T-helper 2 cell (primary cell): ENCODE measurements at places on chromosomes 12 and 14.

GRCh38 chr14:39668449-39668848 is 236.2 kb upstream of the FBXO33 start:
- DNase-seq, result no peak

- no peak for DNase-seq
Observed at GRCh38 chr12:32063796-32064195, 42.9 kb upstream of the BICD1 start.

DNA sequence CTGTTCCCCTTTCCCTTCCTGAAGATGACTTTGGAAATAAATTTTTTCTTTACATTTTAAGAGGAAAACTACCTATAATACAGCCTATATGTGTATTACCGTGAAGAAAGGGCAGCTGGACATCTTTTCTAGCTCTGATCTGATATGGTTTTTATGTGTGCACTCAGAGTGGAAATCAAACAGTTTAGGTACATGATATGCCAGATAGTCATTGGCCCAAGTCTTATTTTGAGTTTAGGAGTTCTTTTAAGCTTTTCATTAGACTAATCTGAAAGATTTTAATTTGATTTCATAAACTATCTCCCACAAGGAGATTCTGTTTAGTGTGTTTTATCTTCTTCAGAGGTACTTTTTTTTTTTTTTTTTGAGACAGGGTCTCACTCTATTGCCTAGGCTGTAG is 48.8 kb downstream of the KIAA0586 start:
- no peak for DNase-seq

GRCh38 chr14:79057333-79057732 is 887.2 kb downstream of the NRXN3 start:
- no peak for DNase-seq

- DNase-seq, result no peak
Observed at GRCh38 chr14:31441273-31442111, 15.8 kb downstream of the DTD2 start.

DNA sequence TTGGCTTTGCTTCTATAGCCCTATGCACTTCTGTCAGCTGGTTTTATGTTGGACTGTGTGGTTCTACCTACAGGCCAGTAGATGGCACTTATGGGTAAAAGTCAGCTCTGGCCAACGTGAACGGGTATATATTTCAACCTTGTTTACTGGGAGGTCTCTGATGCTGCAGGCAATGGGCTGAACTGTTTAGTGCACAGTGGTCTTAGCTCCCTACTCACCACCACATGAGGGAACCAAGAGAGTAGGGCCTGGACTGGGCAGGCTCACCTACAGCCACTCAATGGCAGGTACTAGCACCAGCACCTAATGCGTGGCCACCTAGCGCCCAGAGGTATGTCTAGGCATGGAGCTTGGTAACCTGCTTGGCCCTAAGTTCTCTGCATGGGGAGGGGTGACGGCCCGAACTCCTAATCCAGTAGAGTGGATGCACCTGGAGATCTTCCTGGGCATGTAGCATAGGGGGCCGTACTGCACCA is 481.8 kb downstream of the TMEM117 start:
- DNase-seq, result peak; percentile 57

DNA sequence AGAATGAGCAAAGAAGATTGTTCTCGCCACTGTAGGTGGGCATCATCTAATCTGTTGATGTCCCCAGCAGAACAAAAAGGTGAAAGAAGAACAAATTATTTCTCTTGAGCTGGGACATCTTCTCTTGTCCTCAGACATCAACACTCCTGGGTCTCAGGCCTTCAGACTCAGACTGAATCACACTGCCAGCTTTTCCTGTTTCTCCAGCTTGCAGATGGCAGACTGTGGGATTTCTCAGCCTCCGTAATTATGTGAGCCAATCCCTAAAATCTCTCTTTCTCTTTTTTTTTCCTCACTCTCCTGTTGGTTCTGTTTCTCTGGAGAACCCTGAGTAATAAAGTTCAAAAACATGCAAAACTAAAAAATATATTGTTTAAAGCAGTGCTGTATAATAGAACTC is 3.7 kb upstream of the TMPRSS12 start:
- DNase-seq, result no peak

- DNase-seq, result no peak
Observed at GRCh38 chr12:1864867-1865266, 44.5 kb downstream of the LRTM2 start.

DNA sequence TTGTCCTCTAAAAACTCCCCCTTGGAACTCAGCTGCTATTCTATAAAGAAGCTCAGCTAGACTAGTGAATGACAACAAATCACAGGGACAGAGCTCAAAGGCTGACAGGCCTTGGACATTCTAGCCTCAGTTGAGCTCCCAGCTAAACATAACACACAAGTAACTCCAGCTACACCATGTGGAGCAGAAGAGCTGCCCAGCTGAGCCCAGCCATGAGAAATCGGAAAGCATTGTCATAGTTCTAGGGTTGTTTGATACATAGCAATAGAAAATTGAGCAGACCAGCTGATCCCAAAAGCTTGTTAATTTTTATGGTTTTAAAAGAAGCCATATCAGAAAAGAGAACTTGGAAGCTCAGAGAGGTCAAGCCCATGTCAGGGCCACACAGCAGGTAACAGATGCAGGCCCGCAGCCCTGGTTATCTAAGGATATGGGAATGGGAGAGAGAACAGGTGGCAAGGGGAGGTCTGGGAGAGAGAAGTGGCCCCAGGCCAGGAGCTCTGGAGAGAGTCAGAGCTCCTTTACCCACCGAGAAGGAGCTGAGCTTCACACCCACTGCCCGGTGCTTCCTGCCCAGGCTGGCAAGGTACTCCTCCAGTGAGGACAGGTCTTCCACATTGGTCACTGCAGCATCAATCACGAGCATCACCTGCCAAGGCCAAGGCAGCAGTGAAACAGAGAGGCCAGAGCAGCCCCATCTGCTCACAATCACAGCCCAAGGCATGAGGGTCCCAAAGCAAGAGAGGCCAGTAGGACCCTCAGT is 2.9 kb downstream of the NGB start:
- DNase-seq, result no peak

GRCh38 chr14:96146131-96146771 is 58.4 kb upstream of the BDKRB2 start:
- DNase-seq, result no peak

GRCh38 chr14:76947078-76947837 is 81.2 kb downstream of the IRF2BPL start:
- peak; percentile 81 for DNase-seq

DNA sequence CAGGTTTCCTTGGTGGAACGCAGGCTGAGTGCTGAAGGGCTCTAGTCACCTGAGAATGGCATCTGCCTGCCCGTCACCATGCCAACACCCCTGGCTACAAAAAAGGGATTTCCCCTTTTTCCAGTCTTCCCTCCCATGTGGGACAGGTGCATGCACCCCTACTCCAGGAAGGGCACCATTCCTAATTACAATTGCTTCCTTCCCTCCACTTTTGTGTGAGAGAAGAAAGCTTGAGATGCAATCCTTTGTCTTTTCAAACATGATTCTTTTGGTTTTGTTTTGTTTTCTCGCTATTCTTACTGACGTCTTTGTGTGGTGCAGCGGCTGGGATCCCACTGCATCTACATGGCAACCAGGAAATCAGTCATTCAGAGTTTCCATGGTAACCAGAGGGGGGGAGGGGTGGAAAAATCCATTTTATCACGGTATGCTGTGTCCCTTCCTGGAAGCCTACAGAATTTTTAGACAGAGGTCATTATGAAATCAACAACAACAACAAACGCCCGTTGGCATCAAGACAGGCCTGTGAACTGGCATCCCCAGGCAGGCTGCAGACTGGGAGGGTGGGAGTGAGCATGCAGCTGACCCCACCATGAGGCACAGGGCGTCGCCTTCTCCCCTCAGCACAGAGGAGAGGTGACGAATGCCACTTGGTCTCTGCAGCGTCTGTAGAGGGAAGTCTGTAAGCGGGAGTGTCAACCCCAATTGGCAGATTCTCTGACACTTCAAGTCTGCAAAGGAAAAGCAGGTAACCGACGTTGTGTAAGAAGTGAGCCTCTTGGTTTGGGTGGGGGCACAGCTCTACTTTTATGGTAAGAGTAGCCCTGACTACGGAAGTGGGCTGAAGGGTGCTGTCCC is 13.6 kb upstream of the GNG2 start:
- peak; percentile 83 for DNase-seq

- no peak for DNase-seq
Observed at GRCh38 chr12:9273276-9273675, 65.1 kb upstream of the PZP start.

DNA sequence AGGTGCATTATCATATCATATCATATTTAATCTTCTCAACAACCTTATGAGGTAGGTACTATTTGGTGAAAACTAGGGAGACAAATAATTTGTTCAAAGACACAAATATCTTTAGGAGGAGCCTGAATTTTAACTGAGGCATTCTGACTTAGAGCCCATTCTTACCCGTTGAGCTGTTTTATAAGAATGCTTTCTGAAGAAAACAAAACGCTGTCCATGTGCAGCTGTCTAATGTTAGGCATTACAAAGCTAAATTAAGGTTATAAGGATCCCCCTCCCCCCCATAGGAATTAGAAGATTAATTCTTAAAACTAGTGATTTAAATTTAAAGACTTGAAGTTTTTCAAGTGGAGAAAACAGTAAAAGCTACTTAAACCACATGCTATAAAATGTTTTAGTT is 6.4 kb downstream of the KTN1 start:
- DNase-seq, result no peak

DNA sequence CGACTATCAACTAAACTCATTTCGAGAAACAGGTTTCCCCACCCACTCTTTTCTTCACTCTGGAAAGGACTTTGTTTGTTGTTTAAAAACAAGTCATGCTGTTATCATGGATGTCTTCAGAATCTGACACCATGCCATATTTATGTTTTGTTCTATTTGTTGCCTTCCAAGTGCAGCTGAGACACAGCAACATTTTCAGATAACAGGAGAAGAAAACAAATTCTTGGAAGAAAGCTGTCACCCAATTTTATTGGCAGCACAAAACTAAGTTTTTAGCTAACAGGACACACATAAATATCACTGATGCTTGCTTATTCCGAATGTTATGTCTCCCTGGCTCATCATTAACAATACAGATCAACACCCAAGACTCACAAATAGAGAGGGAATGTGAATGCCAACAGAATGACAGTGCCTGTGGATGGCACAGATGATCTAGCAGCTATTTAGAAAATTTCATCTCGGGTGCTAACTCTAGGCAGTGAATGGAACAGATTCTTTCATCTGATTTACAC is 147.9 kb downstream of the RPS29 start:
- no peak for DNase-seq

DNA sequence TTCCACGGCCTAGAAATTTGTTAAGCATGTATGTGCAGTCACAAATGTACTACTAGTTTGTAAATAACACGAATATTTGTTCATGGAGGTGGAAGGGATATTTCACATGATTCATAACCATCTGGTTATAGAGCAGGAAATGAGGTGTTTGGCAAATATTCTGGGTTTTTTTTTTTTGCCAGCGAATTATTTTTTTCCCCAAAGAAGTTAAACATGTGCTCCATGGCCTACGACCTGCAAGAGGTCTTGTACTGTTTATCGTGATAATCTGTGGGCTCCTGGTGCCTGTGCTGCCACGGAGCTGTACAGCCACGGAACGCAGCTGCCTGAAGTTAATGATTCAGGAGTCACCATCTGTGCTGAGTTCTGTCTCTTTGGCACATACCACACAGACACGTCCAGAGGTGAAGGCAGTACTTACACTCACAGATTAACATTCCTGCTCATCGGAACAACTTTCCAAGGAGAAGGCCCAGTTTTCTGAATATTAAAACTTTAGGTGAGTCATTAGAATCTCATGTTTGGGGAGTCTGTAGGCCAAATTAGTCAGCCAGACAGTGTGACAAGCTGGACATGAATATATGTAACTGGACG is 156.3 kb downstream of the TMX1 start:
- DNase-seq, result no peak

DNA sequence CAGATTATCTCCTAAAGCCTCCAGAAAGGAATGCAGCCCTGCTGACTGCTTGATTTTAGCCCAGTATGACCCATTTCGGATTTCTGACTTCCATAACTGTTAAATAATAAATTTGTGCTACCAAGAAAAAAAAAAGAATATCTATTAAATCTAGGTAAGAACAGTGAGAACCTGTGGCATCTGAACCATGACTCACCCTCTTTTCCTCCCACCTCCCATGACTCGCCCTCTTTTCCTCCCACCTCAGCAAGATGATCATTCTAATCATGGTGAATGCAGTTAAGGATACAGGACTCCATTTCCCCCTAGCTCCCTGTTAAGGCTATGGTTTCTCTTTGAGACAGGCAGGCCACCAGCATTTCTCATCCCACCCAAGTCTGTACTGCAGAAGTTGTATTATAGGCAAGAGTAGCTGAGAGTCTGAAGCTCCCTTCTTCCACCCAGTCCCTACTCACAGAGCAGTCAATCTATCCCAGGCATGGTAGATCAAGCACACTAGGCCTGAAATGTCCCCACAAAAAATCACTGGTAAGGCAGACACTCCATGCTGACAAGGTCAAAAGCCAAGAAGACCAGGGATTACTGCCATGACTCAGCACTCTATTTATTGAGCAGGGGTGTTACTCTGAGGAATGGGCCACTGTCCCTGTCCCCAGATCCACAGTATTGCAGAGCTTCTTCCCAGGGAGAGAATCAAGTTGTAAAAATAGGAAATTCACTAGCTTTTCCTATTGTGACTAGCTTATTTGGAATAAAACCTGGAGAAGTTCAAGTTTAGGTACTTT is 188.9 kb downstream of the ADAMTS20 start:
- no peak for DNase-seq

- DNase-seq, result no peak
Observed at GRCh38 chr14:68879841-68880575, 87.1 kb upstream of the ZFP36L1 start.

DNA sequence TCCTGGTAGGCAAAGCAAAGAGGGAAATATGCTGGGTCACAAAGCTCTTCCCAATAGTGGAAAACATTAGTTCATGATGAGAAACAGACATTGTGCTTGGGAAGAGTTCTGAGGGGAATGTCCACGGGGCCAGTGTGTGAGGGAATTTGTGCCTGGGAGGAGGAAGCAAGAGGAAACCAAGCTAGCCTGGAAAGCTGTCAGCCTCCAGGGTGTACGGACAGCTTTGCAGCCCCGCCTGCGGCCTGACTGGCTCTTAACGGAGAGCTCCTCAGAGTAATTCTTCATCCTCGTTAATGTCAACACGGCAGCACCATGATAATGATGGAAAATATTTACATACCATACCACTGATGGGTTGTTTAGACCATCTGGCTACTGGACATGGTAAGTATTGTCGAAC is 32.4 kb downstream of the PITPNM2 start:
- DNase-seq, result no peak

DNA sequence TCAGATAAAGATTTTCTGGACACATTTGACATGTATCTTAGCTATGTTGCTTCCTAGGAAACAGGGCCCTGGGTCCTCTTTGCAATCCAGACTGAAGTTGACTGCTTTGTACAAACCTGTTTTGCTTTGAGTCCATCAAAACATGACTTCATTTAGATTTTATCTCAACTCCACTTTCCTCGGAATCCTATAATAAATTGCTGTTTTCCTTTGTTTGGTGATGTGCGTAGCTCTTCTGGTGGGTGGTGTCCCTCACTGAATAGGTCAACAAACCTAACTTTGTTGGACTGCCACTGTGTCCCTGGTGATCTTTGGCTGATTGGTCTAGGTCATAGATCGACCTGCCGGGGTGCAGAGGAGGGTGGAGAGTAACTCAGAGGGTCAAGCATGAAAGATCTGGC is 735 bp upstream of the P2RX7 start:
- peak; percentile 14 for DNase-seq
